Right atrium auricular region (tissue), 2 donors: ENCODE measurements at places on chromosomes 1 and 21. TPM values are rescaled to one million over a fixed set of nuclear protein-coding genes. Genes with fewer than 3 reads are reported as not detected.

- H3K4me1 ChIP-seq, result peaks cover 5% of the 10 kb centered on the region
- no peak overlapping the region for H3K27ac ChIP-seq
- no peaks in the 10 kb centered on the region for H3K27me3 ChIP-seq
- H3K4me3 ChIP-seq, result no peak overlapping the region
- DNase-seq, result no peak
Observed at GRCh38 chr1:178580876-178581275, 68.0 kb downstream of the TEX35 start.

DNA sequence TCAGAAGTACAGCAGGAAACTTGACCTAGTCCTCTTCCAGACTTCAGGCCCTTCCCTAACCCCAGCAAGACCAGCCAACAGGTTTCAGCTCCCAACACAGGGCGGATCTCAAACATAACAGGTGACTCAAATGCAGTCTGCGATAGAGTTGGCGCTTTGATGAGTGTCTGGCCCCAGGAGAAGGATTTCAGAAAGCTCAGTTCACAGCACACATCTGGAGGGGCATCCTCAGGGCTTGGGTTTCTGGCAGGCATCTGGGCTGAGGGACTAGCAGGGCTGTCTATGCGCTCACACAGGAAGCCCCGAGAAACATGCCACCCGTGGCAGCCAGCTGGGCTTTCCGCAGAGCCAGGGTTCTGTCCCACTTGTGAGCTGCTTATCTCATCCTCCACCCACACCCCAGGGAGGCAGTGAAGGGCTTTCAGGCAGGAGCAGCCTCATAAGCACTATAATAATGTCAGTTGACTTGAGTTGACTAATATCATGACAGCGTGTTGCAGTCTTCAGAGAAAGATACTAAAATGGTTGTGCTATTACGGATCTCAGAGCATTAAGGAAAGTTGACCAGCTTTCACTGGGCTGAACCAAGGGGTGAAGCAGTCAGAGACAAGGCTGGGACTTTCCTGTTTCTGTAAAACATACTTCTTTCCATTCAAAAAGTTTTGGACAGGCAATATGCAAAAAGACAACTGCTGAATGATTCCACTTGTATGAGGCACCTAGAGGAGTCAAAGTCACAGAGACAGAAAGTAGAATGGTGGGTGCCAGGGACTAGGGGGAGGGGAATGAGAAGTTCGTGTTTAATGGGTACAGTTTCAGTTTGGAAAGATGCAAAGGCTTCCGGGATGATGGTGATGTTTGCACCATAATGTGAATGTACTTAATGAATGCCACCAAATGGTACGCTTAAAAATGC lies 233.0 kb upstream of the IRF2BP2 start:
- no peaks in the 10 kb centered on the region for H3K36me3 ChIP-seq
- H3K27ac ChIP-seq, result peak overlapping the region; percentile 2

DNA sequence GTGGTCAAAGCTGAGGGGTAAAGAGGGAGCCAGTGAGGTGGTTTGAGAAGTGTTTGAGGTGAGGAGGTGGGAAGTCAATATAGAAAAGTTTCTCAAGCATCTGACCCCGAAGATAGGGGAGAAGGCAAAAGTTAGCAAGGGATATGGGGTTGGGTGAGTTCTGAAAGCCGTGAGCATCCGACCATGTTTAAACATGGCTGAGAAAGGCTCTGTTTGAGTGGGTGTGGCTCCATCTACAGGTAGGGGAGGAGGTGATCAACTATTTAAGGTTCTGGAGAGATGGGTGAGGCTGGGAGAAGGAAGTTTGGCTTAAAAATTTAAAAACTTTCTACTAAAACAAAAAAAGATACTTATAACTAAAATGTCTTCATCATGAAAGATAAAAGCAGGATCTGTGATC lies 273.8 kb downstream of the KCNJ6 start:
- H3K27me3 ChIP-seq, result no peaks in the 10 kb centered on the region
- no peaks in the 10 kb centered on the region for H3K36me3 ChIP-seq
- H3K27ac ChIP-seq, result no peak overlapping the region
- DNase-seq, result no peak
- H3K4me1 ChIP-seq, result no peaks in the 10 kb centered on the region
- H3K4me3 ChIP-seq, result no peak overlapping the region

DNA sequence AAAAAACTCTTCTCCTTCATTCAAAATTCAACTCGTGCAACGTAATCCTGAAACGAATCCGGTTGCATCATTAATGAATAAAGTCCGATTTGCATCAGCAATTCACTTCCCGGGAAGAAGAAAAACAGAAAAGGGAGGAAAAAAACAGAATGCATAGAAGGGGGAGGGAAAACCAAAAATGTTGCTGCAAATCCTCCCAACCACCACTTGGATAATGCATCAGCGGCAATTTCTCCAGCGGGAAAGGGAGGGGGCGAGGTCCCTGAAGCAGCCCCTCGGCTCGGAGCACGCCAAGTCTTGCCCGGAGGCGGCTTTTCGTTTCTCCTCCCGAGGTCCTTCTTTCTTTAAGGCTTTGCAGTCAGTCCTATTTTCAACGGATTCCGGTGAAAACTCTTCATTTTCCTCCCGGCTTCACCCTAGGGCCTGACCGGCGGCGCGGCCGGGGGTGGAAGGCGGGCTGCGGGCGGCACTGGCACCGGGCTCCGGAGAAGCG lies 723 bp downstream of the CDC42BPA start:
- H3K4me1 ChIP-seq, result no peaks in the 10 kb centered on the region
- peak overlapping the region; percentile 91 for H3K4me3 ChIP-seq
- H3K27me3 ChIP-seq, result no peaks in the 10 kb centered on the region
- DNase-seq, result no peak
- H3K36me3 ChIP-seq, result no peaks in the 10 kb centered on the region

GRCh38 chr1:102837551-102837950 lies 270.8 kb downstream of the COL11A1 start:
- no peaks in the 10 kb centered on the region for H3K36me3 ChIP-seq
- no peaks in the 10 kb centered on the region for H3K27me3 ChIP-seq
- H3K4me1 ChIP-seq, result no peaks in the 10 kb centered on the region

GRCh38 chr1:83761167-83762038 lies 237.5 kb downstream of the TTLL7 start:
- H3K27ac ChIP-seq, result no peak overlapping the region
- H3K4me3 ChIP-seq, result no peak overlapping the region
- no peaks in the 10 kb centered on the region for H3K36me3 ChIP-seq
- H3K4me1 ChIP-seq, result no peaks in the 10 kb centered on the region
- no peaks in the 10 kb centered on the region for H3K27me3 ChIP-seq
- DNase-seq, result no peak

DNA sequence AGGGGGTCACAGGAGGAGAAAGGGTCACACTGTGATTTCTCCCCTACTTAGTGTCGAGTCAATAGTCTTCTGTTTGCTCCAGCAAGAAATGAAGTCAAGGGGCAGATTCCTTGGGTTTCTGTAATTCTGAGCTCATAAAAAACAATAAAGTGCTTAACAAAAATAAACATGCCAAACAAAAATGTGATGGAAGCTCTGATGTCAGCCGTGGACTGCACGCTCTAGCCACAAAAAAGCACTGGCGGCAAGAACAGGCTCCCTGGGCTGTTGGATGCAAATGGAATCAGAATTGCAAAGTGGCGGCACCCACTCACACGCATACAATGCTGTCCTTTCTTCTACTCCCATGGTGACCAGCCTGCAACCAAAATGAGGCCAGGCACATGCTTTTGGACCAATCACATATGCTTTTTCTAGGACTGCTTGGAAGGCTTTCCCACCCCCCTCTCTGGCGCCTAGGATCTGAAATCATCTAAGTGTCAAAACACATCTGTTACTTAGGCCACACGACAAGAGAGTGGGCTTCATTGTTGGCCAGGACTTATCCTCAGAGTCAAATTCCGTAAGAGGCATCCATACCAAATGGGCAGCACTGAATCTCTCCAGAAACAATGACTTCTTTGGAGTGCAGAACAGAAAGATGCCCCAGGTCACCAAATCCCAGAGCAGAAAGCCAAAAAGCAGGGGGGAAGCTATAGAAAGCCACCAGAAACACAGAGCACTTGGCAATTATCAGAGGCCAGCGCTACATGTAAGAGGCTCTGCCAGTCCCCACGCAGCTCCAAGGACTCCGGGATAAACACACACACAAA lies 9.2 kb downstream of the C1orf198 start:
- no peaks in the 10 kb centered on the region for H3K4me1 ChIP-seq
- H3K27me3 ChIP-seq, result no peaks in the 10 kb centered on the region
- peaks cover 12% of the 10 kb centered on the region for H3K36me3 ChIP-seq
- peak overlapping the region; percentile 95 for H3K27ac ChIP-seq
- no peak for DNase-seq

DNA sequence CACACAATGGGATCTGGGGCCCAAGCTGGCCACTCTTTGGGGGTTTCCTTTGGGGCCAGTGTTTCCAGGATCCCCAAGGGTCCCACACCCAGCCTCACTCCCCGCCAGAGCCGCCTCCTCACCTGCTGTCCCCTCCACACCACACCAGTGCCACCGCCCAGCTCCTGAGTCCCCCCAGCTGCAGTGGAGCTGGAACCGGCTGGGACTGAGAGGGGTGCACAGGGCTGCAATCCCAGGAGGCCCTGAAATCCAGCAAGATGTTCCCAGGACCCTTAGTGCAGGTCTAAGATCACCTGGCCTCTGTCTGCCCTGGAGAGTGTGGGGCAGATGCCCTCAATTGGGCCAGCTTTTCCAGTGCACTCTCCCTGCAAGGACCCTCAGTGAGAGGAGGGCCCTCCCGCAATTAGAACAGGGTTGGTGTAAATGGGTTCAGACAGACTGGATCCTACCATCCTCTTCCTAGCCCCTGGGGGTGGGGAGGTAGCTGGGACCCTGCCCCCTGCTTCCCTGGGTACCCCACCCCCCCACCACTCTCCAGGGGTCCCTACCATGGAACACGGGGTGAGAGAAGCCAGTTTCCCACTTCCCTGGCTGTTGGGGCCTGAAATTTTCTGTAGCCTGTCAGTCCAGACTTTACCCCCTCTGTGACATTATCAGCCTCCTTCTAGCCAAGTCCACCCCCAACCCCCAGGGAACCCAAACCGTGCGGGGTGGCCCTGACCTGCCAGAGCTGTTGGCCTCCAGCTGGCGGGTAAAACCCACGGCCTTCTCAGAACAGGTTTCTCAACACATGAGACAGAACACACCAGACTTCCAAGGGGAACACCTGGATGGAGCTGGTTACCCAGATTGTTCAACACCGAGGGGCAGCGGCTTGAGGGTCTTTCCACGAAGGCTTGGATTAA lies 7.0 kb downstream of the KRTAP10-12 start:
- H3K27me3 ChIP-seq, result no peaks in the 10 kb centered on the region
- no peaks in the 10 kb centered on the region for H3K4me1 ChIP-seq
- H3K36me3 ChIP-seq, result no peaks in the 10 kb centered on the region
- H3K4me3 ChIP-seq, result no peak overlapping the region

DNA sequence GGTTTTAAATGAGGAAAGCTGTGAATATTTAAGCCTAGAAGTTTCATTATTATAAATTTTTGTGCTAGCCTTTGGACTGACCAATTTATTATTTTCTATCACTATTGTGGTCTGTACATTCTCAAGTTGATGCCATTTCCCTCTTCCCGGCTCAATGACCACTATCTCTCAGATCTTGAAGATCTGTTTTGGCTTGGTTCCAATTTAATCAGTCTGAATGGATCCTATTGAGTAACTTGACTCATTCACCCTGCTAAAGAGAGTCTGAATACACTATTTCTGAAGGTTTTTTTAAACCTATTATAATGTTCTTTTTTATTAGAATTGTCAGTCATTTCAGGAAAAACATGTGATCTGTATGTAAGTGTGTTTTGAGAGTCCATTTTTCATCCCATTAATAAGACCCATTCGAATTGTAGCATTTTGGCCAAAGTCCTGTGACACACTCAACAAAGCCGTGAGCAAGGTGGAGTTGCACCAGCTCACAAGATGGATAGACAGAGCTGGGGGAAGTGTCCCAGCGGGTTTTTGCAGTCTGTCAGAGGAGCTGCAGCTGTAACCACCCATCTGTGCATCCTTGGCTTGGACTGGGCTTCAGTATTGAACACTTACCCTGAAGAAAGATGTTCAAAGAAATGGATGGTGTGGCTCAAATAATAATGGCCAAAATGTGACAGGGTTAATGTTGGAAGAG lies 145.6 kb downstream of the NFIA start:
- no peak overlapping the region for H3K4me3 ChIP-seq
- no peaks in the 10 kb centered on the region for H3K36me3 ChIP-seq
- peaks cover 32% of the 10 kb centered on the region for H3K4me1 ChIP-seq
- no peak overlapping the region for H3K27ac ChIP-seq
- H3K27me3 ChIP-seq, result no peaks in the 10 kb centered on the region
- DNase-seq, result no peak

GRCh38 chr1:9770298-9770697 lies 53.5 kb downstream of the CLSTN1 start:
- H3K4me3 ChIP-seq, result no peak overlapping the region
- no peak for DNase-seq
- H3K27me3 ChIP-seq, result no peaks in the 10 kb centered on the region
- H3K27ac ChIP-seq, result no peak overlapping the region
- H3K36me3 ChIP-seq, result peaks cover 11% of the 10 kb centered on the region

DNA sequence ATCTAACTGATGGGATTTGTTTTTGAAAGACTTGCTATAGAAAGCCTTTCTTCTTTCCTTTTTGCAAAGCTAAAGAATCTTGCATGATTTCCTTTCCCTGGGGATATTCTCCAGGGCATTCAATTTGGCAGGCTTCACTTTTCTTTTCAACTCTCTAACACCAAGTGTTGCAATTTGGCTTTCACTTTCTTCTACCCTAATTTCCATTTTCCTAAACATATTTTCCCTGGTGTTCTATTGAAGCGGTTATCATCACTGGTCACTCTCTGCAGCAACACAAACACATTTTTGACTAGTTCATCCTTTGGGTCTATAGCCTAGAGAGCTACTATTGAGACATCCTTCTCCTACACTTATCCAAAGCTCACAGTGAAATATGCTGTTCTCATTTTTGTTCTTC lies 424.5 kb downstream of the NEGR1 start:
- no peaks in the 10 kb centered on the region for H3K36me3 ChIP-seq
- no peak overlapping the region for H3K4me3 ChIP-seq
- no peak overlapping the region for H3K27ac ChIP-seq

- H3K4me3 ChIP-seq, result no peak overlapping the region
- no peak overlapping the region for H3K27ac ChIP-seq
- no peak for DNase-seq
- peaks cover 8% of the 10 kb centered on the region for H3K36me3 ChIP-seq
- no peaks in the 10 kb centered on the region for H3K27me3 ChIP-seq
Observed at GRCh38 chr1:52240592-52241210, 98.8 kb downstream of the ZFYVE9 start.

DNA sequence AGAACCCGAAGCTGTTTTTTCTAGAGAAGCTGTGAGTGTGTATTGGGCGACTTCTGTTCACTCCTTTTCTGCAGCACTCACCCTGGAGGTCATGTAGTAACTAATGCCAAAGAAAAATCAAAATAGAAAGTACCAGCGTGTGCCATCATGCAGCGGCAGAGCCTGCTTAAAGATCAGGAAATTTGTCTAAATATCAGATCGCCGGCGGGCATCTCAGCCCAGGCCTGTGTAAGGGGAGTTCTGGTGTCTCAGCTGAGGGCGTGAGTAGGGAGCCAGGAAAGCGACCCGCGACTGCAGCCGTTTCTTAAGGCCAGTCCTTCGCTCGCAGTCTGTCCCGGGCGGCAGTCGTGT lies 768 bp downstream of the EDARADD start:
- DNase-seq, result no peak
- H3K27ac ChIP-seq, result peak overlapping the region; percentile 10
- no peaks in the 10 kb centered on the region for H3K27me3 ChIP-seq
- no peaks in the 10 kb centered on the region for H3K36me3 ChIP-seq
- no peaks in the 10 kb centered on the region for H3K4me1 ChIP-seq

GNL2 gene
- total RNA-seq, result 15.4 TPM

KLHL12 gene
- total RNA-seq, result 18.4 TPM

ITGB2 gene
- total RNA-seq, result 63.6 TPM

PGD gene
- 59.9 TPM for total RNA-seq

KRTAP19-6 gene
- total RNA-seq, result not detected
